ENCODE measurements at places on chromosomes 5 and 9. TPM values are rescaled to one million over a fixed set of nuclear protein-coding genes. Genes with fewer than 3 reads are reported as not detected.

DNA sequence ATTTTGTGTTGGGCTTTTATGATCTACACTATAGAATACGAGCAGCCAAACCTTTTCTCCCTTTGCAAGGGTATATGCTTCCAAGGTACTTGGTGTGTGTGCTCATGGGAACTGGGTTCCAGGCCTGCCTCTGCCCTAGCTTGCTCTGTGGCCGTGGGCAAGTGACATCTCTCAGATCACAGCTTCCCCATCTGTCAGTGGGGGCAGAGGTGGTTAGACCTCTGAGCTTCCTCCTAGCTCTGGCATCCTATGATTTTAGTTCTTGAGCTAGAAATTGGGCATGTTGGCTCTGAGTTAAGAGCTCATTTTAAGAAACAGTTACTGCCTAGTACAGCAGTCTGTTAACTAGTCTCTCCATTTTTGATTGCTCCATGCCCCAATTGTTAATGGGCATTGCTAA is 12.5 kb upstream of the CCNJL start:
- H3K27me3 ChIP-seq = no peaks in the 10 kb centered on the region
- no peak overlapping the region for H3K27ac ChIP-seq
- no peaks in the 10 kb centered on the region for H3K36me3 ChIP-seq
- H3K4me1 ChIP-seq = no peaks in the 10 kb centered on the region
- no peak for DNase-seq

DNA sequence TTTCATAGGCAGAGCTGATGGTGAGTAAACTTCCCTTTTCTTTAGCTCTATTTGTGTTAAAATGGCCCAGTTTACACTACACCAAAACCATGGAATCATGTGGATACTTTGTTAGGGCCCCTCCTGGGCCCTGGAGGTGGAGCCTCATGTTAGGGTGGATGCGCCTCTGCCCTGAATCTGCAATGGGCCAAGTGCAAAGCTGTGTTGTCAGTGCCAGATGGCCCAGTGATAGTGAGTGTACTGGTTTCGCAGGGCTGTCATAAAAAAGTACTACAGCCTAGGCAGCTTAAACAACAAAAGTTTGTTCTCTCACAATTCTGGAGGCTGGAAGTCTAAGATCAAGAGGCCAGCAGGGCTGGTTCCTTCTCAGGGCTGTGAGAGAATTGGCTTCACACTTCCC is 64.8 kb downstream of the HSPA4 start:
- H3K36me3 ChIP-seq = no peaks in the 10 kb centered on the region
- H3K4me1 ChIP-seq = peaks cover 5% of the 10 kb centered on the region
- no peak for DNase-seq
- no peak overlapping the region for H3K27ac ChIP-seq
- H3K4me3 ChIP-seq = no peak overlapping the region

DNA sequence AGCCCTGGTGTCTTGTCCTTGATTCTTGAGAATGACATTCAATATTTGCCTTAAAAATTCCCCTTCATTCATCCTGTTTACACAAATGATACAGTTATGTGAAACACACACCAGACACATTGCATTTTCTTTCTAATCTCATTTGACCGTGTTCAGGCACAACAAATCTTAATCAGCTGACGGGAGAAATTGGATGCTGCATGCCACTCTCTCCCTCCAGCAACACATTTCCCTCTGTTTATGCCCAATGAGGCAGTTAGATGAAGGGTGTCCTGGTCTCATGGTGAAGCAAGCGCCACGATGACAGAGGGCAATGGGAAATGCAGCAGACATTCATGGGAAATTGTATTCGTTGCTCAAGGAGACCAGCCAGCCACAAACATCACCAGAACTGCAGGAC is 3.2 kb upstream of the FGF1 start:
- H3K36me3 ChIP-seq = no peaks in the 10 kb centered on the region
- peaks cover 3% of the 10 kb centered on the region for H3K27me3 ChIP-seq
- H3K4me3 ChIP-seq = no peak overlapping the region
- DNase-seq = no peak
- H3K27ac ChIP-seq = no peak overlapping the region

DNA sequence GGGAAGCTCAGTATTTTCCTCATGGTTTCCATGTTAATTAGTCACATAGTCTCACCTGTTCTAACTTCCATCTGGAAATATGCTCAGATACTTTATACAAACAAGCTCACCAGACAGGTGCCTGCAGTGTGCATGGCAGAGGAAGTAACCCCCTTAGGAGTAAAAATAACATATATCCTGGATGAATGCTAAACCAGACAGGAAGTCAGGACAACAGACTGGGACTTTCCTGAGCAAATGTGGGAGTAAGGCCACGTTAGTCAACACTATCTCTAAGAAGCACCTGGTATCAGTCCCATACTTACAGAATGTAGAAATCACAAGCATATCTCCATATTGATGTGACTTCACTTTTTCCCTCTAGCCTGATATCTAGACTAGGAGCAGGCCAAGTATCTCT is 128.4 kb downstream of the SEC61B start:
- no peak overlapping the region for H3K4me3 ChIP-seq
- H3K36me3 ChIP-seq = no peaks in the 10 kb centered on the region
- H3K27me3 ChIP-seq = no peaks in the 10 kb centered on the region
- no peak for DNase-seq

DNA sequence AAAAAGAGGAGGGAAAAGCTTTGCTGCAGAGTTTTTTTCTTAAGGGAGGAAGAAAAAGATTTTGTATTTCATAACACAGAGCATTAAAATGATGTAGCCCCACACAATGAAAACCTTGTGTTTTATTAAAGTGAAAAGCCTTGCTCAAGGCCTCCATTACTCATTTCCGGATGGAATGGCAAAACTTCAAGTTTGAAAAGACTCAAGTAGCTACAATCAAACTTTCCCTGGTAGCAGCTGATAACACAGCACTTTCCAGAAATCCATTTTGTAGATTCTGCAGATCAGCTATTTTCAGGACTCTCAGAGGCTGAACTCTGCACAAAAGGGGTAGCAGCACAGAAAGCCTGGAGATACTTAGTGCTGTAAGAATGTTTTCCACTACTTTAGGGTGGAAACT is 374.8 kb downstream of the NFIB start:
- H3K36me3 ChIP-seq = no peaks in the 10 kb centered on the region
- no peak overlapping the region for H3K4me3 ChIP-seq
- no peak for DNase-seq
- no peaks in the 10 kb centered on the region for H3K27me3 ChIP-seq
- H3K4me1 ChIP-seq = no peaks in the 10 kb centered on the region

DNA sequence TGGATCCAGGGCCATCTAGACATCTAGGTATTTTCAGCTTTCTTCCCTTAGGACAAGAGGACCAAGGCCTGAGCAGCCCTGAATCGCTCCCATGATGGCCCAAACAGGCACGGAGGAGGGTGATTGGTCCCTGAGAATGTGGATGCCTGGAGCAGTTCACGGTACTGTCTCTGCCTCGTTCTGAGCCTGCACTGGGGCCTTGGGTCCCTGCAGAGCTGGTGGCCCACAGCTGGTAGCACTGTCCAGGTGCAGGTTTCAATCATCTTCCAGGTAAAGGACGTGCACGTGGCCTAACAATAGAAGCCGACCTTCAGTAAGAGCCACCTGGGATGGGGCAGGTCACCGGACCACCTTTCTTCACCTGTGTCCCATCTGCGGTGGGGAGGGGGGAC is 19.4 kb upstream of the FCN1 start:
- H3K36me3 ChIP-seq = no peaks in the 10 kb centered on the region
- no peak for DNase-seq
- H3K27me3 ChIP-seq = no peaks in the 10 kb centered on the region
- H3K27ac ChIP-seq = no peak overlapping the region
- H3K4me3 ChIP-seq = no peak overlapping the region
- peaks cover 53% of the 10 kb centered on the region for H3K4me1 ChIP-seq

GRCh38 chr5:128254789-128255188 is 171.2 kb downstream of the SLC12A2 start:
- H3K4me3 ChIP-seq = no peak overlapping the region
- no peak overlapping the region for H3K27ac ChIP-seq
- H3K36me3 ChIP-seq = no peaks in the 10 kb centered on the region
- H3K27me3 ChIP-seq = no peaks in the 10 kb centered on the region

GRCh38 chr9:68416936-68417564 is 60.6 kb downstream of the PGM5 start:
- H3K4me3 ChIP-seq = no peak overlapping the region
- no peaks in the 10 kb centered on the region for H3K4me1 ChIP-seq
- no peak overlapping the region for H3K27ac ChIP-seq
- no peak for DNase-seq
- no peaks in the 10 kb centered on the region for H3K27me3 ChIP-seq
- no peaks in the 10 kb centered on the region for H3K36me3 ChIP-seq

The SLC36A2 gene
- total RNA-seq = not detected

The ANKRD34B gene
- total RNA-seq = not detected

The SPINK6 gene
- not detected for total RNA-seq

Data from B cell (primary cell).